NCI-H1436 treated with DMSO at 0.1 percent for 48 hours (cell line): ENCODE measurements at places on chromosomes 7 and 10.
A peak's percentile ranks its signal among the peaks of the same experiment; 100 is the strongest.

GRCh38 chr7:134916171-134916883 is 70.0 kb upstream of the AGBL3 start:
- DNase-seq = no peak

GRCh38 chr10:28331841-28332240 is 29.0 kb upstream of the MPP7 start:
- peak; percentile 30 for DNase-seq

GRCh38 chr7:6147627-6148026 is 116.5 kb downstream of the ANKRD61 start:
- DNase-seq = no peak

- no peak for DNase-seq
These were observed 30.0 kb downstream of the SMC3 start for GRCh38 chr10:110597476-110597875.

GRCh38 chr10:14773551-14774213 is 1.0 kb downstream of the FAM107B start:
- DNase-seq = no peak

GRCh38 chr10:107930037-107930436 is 765.5 kb upstream of the SORCS1 start:
- no peak for DNase-seq

DNA sequence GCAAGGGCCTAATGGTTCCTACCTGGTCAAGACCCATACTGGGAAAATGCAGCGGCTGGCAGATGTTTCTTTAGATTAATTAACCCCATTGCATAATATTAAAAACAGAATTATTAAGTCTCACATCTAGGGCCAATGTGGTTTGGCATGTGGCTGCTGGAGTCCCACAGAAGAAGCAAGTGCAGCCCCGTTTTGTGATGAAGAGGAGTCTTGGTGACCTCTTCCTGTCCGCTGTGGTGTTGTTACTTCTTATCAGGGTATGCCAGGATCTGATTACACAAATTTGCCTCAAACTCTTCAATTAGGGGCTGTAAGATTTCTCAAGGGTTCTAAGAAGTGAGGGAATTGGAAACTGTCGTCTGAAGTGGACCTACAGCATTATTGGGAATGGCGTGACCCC is 240.3 kb downstream of the SEC23IP start:
- DNase-seq = no peak

DNA sequence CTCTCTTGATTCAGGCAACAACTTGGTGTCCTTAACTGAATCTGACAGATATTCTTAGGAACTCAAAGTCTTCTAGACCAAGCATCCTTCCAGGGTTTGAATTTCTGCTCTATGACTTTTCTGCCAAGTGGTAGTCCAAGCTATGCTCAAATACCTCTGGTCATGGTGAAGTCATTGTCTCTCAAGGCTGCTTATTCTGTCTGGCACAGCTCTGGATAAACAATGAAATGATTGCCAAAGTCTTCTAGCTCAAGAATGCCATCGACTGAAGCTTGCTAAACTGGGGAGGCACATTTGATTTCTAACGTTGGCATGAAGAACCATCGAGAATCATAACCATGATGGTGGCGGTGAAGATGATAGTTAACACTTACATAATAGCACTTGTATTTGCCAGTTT is 116.2 kb upstream of the MKX start:
- DNase-seq = no peak

GRCh38 chr10:80486785-80487420 is 32.8 kb downstream of the TSPAN14 start:
- no peak for DNase-seq

DNA sequence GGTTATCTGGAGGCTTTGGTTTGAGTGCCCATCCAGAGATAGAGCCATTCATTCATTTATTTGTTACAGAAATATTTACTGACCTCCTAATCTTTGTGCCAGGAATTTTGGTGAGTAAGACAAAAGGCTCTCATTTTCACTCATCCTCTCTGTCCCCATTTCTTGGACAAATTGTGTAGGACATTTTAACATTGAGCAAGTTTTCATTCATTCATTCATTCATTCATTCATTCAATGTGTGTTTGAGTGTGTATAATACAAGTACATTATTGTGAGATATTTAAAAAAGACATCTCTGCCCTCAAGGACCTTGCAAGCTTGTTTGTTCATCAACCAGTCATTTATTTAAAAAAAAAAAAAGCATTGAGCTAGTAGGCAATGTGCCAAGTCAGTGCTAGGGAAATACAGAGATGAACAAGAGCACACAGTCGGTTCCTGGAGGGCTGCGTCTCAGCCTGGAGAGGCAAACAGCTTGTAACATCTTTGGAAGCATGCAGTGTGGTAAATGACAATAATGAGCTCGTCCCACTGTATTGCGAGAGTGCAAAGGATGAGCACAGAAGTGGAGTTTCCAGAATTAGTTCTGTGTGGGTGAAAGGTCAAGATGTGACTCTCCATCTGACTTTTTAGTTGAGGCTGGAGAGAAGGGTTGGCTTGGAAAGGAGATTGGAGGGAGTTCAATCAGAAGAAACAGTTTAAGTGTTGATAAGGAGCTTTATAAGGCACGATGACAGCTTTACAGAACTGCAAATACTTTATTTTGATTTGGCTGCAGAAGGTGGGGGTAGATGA is 50.5 kb upstream of the HBP1 start:
- no peak for DNase-seq

- DNase-seq = no peak
These were observed 3.3 kb downstream of the HILPDA start for GRCh38 chr7:128458956-128459355.

GRCh38 chr10:3330663-3331062 is 158.1 kb upstream of the PITRM1 start:
- DNase-seq = no peak
